ENCODE measurements at places on chromosomes 13 and 19.

DNA sequence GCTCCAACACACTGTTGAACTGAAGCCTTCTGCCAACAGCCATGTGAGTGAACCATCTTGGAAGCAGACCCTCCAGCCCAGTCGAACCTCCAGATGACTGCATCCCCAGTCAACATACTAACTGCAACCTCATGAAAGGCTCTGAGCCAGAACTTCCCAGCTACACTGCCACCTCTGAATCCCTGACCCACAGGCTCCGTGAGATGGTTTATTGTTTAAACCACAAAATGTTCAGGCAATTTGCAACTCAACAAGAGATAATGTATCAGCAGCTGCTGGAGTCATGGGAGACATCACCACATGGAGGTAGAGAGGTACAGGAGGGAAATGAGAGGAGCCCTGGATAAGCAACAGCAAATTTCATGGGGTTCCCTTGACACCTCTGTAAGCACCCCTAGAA, 266.4 kb upstream of the NBEA start:
- DNase-seq = no peak

DNA sequence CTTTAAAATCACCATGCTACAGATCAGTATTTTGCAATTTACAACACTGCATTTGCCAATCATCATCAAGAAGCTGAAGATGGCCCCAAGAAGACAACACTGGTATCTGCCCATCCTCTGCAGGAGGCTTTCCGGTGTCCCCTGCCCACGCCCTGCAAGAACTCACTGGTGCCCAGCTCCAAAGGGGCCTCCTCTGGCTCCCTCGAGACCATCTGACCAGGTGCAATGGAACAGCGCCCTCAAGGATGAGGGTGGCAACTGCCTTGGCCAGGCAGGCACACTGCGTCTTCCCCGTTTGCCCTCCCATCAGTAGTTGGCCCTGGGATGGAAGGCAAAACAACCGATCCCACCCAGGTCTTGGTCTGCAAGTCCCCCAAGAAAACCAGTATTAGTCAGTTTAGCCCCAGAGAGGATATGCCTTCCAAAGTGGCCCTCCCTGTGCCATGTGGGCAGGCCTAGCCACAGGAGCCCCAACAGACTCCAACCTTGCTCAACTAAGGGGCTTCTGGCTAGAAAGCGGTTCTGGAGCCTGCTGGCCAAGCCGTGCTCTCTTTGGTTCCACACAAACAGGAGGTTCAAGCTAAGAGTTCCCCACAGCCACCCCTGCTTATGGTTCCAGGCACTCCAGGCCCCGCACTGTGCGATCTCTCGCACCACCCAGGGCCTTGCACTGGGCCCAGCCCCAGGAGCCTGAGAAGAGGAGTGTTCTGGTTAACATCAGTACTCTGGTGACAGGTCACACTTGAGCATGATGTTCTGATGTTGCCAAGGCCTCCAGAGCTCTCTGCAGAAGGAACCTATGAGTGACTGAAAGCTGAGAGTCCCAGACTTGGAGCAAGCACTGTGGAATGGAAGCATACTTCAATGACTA, 4.7 kb downstream of the PCID2 start:
- DNase-seq = no peak

GRCh38 chr19:14048443-14049153, 13.3 kb downstream of the PALM3 start:
- DNase-seq = no peak

- DNase-seq = no peak
Measured at GRCh38 chr19:20182222-20182785, 15.3 kb downstream of the ZNF486 start.

DNA sequence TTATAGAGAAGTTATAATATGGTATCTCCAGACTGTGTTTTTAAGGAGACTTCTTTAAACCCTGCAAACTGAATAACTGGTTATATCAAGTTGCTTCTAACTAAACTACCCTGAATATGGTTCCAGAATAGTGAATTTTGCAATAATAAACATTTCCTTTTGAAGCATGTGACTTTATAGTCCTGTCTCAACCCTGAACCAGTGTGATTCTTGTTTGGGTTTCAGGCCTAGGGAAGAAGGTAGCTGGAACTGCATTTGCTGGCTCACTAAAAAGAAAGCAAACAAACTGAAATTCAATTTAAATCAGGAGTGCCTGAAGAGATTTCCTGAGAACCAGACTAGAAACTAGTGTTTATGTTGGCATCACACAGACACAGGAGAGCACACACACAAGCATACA, 4.9 kb downstream of the ARHGEF7 start:
- DNase-seq = no peak

GRCh38 chr19:31301306-31301980, 47.8 kb downstream of the TSHZ3 start:
- DNase-seq = no peak

DNA sequence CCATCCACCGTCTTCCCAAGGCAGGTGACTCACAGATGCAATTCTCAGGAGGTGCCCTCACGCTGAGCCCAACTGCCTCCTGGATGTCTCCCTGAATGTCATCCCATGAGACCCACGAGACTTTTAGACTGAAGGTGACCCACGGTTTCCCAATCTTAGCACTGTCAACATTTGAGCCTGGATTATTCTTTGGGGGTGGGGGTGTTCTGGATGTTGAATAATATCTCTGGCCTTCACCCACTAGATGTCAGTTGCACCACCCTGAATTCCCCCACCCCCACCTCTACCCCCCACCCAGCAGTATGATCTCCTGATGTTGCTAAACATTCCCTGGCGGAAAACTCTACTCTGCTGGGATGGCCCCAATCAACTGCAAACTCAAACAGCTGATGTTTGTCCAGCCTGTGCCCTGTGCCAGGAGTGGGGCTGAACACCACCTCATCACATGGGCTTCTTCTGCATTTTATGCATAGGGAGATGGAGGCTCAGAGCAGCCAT, 2.2 kb upstream of the CYP4F22 start:
- DNase-seq = no peak

GRCh38 chr13:35092751-35093150, 150.7 kb downstream of the NBEA start:
- no peak for DNase-seq

DNA sequence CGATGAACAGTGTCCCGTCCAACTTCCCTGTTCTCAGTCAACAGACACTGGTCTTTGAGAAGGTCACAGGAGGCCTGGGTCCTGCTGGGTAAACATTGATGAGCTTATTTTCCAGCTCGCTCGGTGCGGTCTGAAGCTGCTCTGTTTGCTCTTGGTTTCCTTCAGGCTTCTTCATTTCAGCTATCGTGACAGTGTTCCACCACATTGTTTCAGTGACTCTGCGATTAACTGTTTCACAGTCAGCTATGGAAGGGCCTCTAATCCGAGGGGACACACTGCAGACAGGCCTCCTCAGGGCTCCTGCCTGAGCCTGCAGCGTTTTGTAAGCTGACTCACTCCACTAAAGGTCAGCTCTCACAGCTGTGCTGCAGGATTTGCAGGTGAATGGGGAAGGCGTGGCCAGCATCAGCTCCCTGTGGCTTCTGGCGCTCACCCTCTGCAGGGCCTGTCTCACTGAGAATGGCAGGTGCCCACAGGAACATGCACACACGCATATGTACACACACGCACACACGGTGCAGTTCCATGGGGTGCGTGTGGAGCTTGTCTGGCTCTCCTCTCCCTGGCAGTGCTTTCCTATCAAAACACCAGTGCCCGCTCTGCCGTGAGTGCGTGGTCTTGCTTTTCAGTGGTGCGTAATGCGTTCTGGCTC, 62.9 kb upstream of the MCF2L start:
- DNase-seq = no peak

DNA sequence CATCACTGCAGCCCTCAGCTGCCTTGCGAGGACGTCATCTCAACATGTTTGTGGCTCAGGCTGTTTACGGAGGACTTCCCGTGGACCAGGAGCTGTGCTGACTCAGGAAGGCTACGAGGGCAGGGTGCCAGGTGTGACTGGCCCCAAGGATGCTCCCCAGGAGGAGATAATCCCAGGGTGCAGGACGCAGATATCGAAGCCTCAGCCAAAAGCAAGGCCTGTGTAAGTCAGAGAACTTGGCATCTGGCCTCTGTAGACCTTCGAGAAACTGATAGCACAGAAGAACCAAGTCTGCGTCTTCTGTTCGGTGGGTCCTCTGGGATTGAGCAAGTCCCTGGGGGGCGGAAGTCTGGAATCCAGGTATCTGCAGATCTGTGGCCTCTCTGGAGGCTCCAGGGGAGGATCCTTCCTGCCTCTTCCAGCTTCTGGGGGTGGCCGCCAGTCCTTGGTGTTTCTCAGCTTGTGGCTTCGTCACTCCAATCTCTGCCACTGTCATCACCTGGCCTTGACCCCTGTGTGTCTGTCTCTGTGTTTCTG, 2.6 kb upstream of the DOHH start:
- no peak for DNase-seq

DNA sequence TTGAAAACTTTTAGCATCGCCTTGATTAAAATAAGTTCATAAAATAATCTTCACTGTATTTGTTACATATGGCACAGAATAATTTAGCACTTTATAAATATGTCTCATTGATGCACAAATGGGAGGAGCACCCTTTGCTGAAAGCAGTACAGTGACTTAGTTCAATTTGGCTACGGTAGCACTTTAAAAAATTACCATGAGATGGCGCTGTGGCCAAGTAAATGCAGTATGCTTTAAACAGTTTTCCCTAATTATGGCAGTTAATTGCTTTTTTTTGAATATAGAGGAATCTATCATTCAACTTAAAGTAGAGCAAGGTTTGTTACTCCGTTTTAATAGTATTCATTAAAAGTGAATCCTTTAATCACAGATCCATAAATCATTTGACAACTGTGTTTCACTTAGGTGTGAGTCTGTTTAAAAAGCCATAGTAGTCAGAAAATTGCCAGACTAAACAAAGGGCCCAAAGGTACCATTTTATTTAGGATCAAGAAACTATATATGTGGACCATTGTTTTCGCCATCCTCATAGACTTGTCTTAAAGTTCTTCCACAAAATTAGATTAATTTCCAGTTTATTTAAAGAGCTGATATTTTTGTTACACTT, 34.7 kb upstream of the ESD start:
- DNase-seq = no peak

GRCh38 chr13:33127009-33127551, 110.9 kb downstream of the KL start:
- no peak for DNase-seq

- DNase-seq = no peak
Measured at GRCh38 chr19:39951065-39951650, 16.7 kb upstream of the FCGBP start.

DNA sequence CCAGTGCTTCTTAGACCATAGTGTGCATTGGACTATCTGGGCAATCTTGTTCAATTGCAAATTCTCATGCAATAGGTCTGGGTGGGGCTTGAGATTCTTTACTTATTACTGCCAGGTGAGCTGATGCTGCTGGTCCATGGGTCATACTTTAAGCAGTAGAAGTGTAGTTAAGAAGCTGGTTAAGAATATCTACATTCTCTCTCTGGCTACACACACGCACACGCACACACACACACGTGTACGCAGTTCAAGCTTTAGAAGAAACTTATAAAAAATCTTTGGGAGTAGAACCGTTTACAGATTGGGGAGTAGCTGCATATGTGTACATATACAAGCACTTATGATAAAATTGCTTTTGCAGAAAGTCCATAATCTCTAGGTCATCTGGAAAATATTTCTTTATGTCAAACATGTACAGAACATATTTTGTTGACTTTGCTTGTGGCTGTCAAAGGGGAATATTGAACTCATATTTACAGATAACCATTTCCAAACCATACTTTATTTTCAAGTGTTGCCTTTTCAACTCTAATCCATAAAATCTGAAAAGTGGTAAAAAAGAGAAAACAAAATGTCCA, 99.7 kb downstream of the GPC6 start:
- no peak for DNase-seq

- no peak for DNase-seq
Measured at GRCh38 chr13:19978831-19979437, 20.4 kb downstream of the ZMYM2 start.

DNA sequence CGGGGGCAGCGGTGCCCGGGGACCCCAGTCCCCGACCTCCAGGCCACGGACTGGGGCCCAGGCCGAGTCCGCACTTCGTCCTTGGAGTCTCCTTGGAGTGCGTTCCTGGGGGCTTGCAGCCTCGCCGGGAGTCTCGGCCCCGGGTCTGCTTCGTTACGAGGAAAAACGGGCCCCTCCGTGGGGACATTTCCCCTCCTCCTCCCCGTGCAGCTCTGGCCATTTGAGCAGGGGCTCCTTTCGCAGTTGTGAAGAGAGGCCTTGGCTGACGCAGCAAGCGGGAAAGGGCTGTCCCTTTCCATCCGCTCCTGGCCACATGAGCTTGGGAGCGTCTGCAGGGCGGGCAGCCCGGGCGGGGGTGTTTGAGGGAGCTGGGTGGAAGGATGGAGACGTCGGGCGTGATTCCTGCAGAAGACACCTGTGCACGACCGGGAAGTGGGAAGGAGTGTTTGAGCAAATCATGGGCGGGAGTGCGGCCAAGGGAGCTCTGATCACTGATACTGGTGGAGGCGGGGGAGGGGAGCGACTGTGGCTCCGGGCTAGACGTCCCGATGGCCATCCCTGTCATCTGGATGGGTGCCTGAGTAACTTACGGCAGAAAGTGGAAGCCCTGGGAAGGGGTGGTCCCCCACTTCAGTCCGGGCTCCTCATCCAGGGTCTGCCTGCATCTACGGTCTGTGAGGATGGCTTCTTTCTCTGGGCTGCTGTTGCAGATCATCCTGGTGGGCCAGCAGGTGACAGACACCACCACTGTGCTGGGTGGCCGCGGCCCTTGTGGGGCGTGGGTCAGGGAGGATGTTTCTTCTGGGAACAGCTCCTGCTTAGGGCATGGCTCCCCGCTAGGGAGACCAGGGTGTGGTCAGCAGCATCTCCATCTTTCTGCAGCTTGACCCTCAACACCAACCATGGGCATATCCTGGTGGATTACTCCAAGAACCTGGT, 736 bp downstream of the GPI start:
- DNase-seq = no peak

- DNase-seq = no peak
Measured at GRCh38 chr19:2294687-2295335, 12.8 kb upstream of the PEAK3 start.

Data from cortex of kidney (tissue), 1 donor.